ENCODE measurements at places on chromosomes 12 and 14.
A peak's percentile ranks its signal among the peaks of the same experiment; 100 is the strongest.

- DNase-seq, result no peak
Measured at GRCh38 chr14:78083837-78084236, 86.3 kb upstream of the NRXN3 start.

- DNase-seq, result no peak
Measured at GRCh38 chr14:20836668-20837338, 34.2 kb upstream of the RNASE1 start.

GRCh38 chr12:127723251-127723650 is 543.7 kb upstream of the TMEM132C start:
- DNase-seq, result no peak

DNA sequence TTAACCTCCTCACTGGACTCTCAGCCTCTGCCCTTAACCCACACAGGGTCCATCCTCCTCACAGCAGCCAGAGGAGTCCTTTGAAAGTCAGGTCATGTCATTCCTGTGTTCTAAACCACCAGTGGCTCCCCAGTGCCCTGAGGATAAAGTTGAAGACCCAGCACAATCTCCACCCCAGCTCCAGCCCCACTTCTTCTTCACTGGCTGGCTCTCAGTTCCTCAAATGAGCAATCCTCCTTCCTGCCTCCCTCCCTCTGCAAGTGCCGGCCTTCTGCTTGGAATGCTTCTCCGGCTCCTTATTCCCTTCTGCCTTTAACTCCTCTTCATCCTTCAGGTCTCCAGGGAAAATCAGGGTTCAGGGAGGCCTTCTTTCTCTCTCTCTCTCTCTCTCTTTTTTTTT is 32.0 kb upstream of the SPPL3 start:
- no peak for DNase-seq

DNA sequence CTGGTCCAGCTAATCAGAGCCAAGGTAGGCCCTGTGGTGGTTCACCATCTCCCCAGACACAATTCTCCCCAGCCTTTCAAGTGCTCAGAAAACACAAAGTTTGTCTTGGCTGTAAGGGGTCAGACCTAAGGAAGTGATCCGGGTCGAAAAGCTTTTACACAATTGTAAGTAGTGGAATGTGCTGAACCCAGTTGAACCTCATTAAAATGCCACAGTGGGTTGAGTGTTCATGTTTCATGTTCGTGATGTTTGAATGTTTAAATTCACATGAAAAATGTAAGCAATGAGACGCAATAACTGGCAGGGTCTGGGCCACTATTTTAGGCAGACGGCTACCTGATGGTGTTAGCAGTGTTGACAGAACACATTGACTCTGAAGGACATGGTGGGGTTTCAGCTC is 60.9 kb upstream of the JDP2 start:
- no peak for DNase-seq

DNA sequence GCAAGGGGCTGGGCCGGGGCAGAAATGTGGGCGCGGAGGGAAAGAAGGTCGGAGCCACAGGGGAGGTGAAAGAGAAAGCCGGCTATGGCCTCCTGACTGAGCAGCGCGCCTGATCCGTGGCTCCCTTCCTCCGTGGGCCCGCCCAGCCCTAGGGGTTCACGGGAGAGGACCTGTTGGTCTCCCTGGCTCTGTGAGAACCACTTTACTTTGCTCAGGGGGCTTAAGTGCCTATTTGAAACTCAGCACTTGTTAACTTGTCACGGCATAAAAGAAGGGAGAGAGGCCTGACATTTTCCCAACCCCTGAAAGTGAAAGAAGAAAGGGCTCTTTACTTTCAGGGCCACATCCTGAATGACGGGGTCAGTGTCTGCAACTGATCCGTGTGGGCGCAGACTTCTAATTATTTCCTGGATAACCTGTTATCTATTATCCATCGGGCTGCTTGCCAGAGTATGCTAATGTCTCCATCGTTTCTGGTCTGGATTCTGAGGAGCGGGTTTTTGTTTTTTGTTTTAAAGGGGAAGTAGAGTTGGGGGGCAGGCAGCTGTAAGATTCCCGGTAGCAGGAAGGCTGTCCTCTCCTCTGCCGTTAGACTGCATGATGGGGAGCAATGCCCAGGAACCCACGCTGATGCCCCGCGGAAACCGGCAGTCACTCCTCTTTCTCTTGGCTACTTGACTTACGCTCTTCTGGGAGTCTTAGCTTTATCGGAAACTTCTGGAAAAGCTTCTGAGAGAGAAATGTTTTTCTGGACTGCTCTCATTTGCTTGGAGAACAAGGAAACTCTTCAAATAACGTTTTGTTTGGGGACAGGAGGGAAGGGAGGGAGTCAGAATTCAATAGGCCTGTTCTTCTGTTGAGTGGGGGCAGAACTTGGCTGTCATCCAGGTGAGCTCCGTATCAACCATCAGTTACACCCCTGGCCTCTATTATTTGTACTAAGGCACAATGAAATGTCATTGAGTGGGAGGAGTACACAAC is 127.7 kb upstream of the MAX start:
- no peak for DNase-seq

DNA sequence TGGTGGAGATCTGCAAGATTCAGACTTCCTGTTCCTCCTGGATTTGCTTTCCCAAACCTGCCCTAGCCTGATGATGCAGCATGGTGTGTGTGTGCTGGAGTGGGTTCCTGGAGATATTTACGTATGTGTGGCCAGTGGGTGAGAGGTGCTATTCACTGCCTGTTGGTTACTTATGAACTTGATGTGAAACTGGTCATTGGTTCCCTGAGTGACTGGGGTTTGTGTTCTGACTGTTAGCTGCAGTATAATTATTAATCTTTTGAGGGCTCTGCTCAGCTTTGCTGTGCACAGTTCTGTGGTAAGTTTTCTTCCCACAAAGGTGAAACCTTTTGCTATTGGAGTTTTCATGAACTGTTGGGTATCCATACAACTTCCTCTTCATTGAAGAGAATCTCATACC is 541.8 kb upstream of the FBXO33 start:
- DNase-seq, result no peak

DNA sequence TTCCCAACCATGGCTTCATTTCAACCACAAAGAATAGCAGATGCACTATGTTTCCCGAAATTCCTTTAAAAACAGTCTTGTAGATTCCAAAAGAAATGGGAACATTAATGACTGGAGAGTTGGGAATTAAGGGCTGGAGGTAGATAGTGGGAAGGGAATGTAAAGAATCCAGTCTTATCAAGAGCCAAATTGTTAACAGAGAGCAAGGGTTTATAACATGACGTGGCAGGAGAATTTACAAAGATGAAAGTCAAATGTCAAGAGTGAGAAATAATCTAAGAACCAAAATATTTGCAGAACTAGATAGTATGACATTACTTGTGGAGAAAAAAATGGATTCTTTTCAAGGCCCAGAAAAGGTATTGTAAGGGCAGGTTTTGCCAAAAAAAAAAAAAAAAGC is 200.9 kb downstream of the GRIN2B start:
- no peak for DNase-seq

DNA sequence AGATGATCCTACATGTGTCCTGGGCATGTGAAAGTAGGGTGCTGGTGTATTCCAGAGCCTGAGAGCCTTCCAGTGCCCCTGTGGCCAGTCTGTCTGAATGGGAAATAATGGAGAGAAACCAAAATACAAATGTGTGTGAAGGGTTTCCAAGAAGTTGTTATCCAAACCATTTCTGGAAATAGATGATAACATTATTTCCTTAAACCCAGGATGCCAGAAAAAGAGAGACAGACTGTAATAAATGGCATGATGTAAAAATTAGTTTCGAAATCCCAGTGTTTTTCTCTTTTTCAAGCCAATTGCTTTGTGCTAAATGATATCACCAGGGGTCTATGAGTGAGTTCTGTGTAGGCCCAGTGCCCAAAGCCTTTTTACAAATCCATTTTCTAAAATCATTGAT is 175.3 kb downstream of the PHLDA1 start:
- no peak for DNase-seq

- DNase-seq, result no peak
Measured at GRCh38 chr12:53107122-53107521, 3.8 kb downstream of the SOAT2 start.

GRCh38 chr12:31742891-31743290 is 14.1 kb upstream of the AMN1 start:
- no peak for DNase-seq

GRCh38 chr12:11509326-11509725 is 114.0 kb upstream of the PRB2 start:
- peak; percentile 69 for DNase-seq

- peak; percentile 91 for DNase-seq
Measured at GRCh38 chr12:53214687-53215455, 7.8 kb upstream of the ITGB7 start.

DNA sequence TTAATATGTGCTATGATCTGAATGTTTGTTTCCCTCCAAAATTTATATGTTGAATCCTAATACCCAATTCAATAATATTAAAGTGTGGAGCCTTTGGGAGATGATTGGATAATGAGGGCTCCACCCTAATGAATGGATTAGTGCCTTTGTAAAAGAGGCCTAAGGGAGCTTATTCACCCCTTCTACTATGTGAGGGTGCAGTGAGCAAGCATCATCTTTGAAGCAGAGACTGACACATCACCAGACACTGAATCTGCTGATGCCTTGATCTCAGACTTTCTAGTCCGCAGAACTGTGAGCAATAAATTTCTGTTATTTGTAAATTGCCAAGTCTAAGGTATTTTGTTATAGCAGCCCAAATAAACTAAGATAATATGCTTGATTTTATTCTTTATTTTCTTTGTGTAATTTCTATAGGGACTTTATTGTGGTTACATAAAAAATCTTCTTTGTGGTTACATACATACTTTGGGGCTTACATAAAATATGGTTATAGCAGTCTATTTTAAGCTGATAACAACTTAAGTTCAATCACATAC is 131.1 kb upstream of the SLC38A2 start:
- no peak for DNase-seq

GRCh38 chr12:2841056-2841650 is 6.3 kb upstream of the NRIP2 start:
- DNase-seq, result no peak

DNA sequence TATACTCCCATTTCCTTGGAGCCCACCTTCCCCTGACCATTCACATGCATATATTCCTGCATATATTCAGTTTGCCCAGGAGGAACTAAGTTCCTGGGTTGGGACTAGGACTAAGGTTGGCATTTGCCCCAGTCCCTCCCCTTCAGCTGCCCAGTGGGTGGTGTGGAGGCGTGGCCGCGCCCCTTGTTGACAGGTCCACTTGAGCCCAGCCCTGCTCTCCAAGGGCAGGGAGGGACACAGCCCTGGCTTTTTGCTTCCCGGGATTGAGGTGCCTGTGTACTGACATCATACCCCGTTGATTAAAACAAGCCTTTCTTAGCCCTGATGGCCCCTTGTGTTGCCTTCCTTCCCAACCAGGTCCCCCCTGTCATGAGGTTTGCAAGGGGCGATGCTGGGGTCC is 7.3 kb downstream of the ERBB3 start:
- no peak for DNase-seq

GRCh38 chr14:91202234-91202974 is 42.1 kb downstream of the GPR68 start:
- peak; percentile 85 for DNase-seq

DNA sequence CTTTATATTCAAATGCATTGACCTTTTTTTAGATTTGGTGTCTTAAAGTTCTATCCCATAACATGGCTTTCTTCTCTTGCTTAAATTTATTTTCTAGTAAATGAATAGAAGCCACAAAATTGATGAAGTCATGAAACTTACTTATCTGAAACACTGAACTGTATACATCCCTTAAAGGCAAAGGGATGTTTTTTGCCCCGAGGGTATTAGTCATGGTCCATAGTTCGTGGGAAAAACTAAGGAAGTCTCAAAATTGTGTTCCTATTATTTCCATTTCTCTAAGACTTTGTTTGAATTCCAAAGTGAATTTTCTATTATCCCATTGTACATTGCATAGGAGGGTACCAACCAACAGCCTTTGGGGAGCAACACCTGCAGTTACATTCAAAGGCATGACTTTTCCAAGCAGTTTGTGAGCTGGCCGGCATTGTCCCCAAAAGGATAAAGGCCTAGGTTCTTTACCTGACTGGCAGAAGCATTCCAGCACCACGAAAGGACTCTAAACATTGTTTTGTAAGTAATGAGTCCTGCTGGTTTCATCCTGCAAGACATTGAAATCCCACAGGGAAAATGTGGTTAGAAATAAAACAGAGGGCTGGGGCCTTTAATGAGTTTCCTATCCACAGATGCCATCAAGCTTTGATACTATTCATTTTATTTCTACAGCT is 473.5 kb downstream of the PRKD1 start:
- DNase-seq, result no peak

GRCh38 chr12:125300249-125300648 is 235.0 kb downstream of the AACS start:
- no peak for DNase-seq

GRCh38 chr14:79134361-79134760 is 964.2 kb downstream of the NRXN3 start:
- DNase-seq, result no peak

- DNase-seq, result no peak
Measured at GRCh38 chr12:76571256-76571655, 11.7 kb upstream of the OSBPL8 start.

- DNase-seq, result no peak
Measured at GRCh38 chr14:89953602-89954001, 928 bp downstream of the EFCAB11 start.

DNA sequence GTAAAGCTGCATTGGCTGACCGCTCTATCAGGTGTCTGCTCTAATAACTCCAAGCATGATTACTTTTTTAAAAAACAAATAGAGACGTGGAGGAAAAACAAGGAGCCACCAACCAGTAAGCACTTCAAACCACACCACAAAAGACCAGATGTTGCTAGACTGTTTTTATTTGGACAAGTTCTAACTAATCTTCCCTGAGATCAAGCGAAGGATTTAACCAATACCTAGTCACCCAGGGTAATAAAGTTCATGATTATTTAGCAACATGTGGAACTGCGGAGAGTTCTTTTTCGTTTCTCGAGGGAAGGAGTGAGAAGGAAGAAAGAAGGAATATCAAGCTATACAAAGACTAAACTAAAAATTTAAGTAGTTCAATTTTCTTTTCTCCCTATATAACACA is 288.1 kb downstream of the DUSP6 start:
- no peak for DNase-seq

GRCh38 chr12:78189656-78190055 is 359.0 kb downstream of the NAV3 start:
- DNase-seq, result no peak

DNA sequence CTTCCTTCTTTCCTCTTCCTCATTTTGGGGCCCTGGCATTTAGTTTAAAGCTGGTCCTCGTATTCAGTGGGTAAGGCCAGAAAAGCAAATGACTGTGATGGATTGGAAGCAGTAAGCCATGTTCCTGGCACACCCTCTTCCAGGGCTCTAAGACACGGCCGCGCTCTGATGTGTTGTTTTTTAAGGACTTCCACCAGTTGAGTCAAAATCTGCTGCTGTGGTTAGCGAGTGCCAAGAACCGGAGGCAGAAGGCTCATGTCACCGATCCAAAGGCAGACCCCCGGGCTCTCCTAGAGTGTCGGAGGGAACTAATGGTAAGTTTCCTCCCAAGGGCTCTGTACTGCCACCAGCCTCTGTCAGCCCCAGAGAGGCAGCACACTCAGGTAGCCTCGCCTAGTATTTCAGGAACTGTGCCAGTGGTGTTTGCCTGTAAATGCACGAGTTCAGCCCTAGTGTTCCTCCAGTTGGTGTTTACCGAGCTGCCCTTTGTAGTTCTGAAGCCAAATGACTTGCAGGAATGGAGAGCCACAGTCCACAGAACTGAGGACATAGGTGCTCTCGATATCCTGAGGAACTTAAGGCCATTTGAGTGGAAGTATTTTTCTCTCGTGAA is 72.7 kb downstream of the ESR2 start:
- no peak for DNase-seq

Data from kidney capillary endothelial cell (primary cell).